ENCODE measurements at places on chromosomes 11 and 22.

DNA sequence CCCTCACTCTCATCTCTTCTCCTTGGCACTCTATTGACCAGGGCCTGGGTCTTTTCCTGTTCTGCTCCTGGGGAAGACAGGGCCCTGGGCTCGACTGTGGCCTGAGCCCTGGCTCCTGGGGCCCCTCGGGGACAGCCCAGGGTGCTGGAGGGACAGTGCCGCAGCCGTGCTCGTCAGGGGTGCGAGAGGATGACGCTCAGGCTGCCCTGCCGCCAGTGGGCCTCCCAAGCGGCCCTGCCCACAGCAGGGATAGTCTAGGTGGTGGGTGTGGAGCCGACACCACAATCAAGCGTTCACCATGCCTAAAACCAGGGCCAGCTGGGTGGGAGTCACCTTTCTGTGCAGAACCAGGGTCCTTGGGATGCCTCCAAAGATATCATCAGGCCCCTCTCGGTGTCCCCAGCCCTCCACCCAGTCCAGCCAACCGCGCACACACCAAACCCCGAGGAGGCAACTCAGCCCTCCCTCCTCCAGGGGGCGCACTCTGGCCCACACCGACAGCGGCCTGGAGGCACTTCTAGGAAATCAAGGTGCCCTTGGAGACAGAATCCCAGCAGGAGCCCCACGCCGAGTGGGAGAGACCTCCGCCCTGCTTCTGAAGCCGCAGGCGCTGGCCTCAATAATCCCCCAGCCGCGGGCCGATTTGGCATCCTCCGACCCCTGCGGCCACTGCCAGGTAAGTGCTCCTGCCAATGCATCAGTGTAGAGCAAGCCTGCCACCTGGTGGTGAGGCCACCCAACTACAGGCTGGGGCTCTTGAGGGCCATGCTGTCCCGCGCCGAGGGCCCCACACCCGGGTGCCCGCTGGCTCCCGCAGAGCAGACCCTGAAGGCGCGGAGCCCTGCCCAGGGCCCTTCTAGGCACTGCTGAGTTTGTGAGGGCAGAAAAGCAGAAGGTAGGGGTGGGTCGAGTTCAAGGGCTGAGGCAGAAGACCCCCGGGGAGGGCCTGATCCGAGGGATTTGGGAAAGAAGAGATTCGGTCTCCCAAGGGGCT, 496.4 kb downstream of the BUD13 start:
- DNase-seq: peak; percentile 57

DNA sequence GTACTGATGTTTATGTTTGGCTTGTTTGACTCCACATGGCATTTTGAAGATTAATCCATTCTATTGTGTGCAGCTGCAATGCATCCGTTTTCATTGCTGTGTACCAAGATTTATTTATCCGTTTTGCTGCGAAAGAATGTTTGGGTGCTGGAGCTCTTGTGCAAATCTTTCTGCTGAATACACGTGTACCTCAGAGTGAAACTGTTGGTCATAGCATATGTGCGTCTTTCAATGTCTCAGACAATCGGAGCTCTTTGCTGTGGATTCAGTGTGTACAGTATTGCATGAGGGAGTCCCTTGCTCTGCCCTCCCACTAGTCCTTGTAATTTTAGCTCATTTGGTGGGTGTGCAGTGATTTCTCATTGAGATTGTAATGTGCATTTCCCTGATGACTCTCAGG, 545.4 kb downstream of the TBC1D22A start:
- no peak for DNase-seq

DNA sequence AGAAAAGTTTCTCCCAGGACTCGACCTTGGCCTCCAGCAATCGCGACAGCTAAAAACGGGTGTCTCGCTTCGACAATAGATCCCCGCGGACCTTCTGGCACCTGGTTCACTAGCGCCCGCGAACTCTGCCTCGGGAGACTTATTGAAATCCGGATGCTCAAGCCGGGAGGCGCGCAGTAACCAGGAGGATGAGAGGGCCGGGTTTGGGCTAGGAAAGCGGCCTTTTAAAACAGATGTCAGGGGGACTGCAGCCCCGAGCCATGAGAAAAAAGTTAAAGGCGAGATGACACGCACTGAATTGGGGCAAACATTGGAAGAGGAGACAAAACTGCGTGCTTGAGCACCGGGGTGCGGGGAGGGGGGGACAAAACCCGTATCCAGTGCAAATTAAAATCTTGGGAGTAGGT, 637 bp upstream of the ZBTB16 start:
- no peak for DNase-seq

GRCh38 chr11:70495351-70496310, 97.3 kb downstream of the CTTN start:
- DNase-seq: no peak

All from activated T-cell treated with anti-CD3 and anti-CD28 coated beads for 24 hours (primary cell).